Activated T-cell treated with anti-CD3 and anti-CD28 coated beads, Interleukin-2, amount 50 U/mL, for 48 hours (primary cell): ENCODE measurements at places on chromosomes 6 and 20.

- DNase-seq = no peak
Observed at GRCh38 chr20:57717797-57718196, 8.0 kb upstream of the PMEPA1 start.

GRCh38 chr6:53767941-53768340, 26.9 kb upstream of the LRRC1 start:
- DNase-seq = no peak

GRCh38 chr6:35381132-35381531, 38.8 kb downstream of the PPARD start:
- DNase-seq = no peak

- DNase-seq = no peak
Observed at GRCh38 chr20:32635764-32636163, 38.0 kb downstream of the C20orf203 start.

GRCh38 chr6:72589096-72589495, 32.8 kb upstream of the KCNQ5 start:
- no peak for DNase-seq

GRCh38 chr20:32325706-32326503, 32.2 kb upstream of the ASXL1 start:
- DNase-seq = no peak

DNA sequence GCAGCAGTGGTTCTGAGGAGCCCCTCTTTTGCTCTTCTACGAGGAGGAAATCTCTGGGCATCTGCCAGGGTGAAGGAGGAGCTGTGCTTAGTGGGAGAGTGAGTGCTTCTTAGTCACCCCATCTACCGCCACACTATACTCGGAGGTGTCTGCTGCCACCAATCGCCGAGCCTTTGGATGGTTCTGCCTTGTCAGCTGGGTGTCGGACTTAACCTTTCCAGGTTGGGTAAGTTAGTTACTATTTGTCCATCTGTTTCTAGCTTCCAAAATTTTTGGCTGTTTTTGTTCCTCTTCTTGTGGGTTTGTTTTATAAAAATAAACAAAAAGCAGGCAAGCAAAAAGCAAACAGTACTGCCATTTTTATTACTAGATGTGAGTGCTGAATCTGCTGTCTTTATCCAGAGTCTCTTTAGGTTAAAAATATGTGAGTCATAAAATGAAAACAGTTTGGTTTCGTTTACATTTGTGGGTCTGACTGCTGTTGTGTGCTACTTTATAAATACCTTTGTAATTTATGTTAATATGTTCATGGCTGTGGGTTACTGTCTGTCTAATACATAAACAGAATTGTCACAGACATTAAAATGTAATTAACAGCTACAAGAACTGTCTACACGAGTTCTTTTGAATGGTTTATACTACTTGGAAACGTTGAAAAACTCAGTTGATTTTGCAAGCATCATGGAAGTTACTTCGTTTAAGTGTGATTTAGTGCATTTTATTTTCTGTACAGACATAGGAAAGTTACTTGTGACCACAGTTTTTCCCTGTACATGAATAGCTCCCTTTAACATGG, 89.2 kb downstream of the ARID1B start:
- peak; percentile 48 for DNase-seq

- no peak for DNase-seq
Observed at GRCh38 chr6:167426651-167427050, 101.8 kb downstream of the TTLL2 start.

DNA sequence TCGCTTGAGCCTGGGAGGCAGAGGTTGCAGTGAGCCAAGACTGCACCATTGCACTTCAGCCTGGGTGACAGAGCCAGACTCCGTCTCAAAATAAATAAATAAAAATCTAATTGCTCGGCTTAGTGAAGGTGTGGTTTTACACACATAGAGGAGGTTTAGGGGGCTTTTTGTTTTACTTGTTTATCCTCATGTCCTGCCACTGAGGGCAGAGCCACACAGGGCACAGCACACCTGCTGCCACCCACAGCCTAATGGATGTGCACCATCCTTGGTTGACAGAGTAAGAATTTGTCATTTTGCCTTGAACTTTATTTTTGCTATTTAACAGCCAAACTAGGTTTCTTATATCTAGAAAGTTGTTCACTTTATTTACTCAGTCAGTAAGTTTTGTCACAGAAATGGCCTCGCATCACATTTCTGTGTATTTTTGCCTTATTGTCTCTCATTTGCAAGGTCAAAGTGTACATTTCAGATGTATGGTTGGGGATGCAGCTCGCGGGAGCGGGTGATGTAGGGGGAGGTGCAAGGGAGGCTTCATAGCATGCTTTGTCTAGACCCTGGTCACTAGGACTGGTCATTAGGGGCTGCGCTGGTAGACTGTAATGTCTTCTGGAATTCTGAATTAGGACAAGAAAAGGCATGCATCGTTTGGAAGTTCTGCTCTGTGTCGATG, 67.8 kb upstream of the NAA20 start:
- DNase-seq = no peak

DNA sequence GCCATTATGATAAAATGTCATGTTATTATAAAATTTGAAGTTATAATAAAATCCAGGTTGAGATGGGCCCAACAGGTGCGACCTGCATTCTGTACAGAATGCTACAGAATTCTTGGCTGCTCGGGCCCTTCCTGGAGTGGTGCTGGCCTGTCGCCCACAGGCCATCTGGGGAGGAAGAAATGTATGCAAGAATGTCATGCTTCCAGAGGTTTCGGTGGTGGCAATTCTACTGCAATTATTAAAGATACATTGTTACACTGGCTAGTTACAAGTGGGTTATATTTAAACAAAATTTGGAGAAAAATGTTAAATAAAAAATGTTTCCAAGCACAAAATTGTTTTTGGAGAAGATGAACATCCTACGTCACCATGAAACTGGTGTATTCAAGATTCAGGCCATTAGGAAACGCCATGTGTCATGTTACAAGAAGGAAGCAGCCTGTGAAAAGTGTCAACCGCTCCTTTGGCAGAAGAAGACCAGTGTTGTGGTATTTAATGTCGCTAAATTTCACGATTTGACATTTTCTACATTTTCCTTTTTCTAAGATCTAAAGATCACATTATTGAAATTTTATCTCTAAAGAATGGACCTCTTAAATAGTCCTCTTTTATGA, 7.1 kb downstream of the RAMACL start:
- no peak for DNase-seq

GRCh38 chr20:23037017-23037481, 1.9 kb downstream of the SSTR4 start:
- DNase-seq = no peak

DNA sequence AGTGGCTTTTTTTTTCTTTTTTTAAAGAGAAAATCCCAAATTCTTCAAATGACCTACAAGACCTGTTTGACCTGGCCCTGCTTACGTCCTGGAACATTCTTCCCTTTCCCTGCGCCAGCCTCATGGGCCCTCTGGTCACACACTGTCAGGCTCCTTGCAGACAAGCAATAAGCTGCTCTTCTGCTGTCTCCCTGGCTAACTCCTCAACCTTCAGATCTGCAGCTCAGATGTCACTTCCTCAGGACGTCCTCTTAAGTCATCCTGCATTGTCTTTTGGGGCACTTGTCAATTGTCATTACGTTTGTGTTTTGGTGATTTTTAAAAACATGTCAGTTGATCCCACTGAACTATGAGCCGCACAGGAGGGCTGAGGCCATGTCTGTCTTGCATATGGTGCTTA, 28.9 kb upstream of the SLC35D3 start:
- DNase-seq = no peak

DNA sequence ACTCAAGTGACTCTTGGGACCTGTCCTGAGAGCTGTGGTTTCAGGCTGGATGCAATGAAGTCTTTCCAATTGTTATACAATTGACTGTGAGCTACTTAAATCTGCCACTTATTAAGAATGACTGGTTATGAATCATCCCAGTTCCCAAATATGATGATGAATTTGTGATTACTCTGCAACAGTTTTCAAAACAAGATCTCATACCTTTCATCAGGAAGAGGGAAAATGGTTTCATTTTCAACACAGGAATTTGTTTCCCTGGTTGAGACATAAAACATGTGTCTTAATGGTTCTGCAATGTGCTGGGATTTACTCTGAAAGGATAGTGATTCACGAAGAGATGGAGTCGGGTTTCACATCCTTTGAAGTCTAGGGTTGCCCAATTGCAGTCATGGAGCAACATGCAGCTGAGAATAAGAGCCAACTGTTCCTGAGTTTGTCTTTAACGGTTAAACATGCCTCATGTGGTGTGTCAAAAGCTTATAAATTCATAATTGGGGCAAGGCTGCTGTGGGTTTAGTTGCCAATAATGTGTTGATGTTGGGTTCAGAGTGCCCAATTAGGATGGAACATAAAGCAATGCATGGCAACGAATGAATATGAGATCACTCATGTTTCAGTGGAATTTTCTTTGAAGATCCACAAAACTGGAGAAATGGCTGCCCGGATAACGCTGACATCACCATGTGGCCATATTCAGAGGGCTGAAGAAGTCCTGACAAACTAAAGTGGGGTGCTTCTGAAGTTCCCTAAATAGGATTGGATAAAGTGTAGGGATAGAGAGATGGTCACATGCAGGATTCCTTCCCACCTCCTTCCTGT, 41.0 kb downstream of the CYP24A1 start:
- no peak for DNase-seq
